Urinary bladder (tissue), 4 donors: ENCODE measurements at places on chromosomes 1 and 21.

DNA sequence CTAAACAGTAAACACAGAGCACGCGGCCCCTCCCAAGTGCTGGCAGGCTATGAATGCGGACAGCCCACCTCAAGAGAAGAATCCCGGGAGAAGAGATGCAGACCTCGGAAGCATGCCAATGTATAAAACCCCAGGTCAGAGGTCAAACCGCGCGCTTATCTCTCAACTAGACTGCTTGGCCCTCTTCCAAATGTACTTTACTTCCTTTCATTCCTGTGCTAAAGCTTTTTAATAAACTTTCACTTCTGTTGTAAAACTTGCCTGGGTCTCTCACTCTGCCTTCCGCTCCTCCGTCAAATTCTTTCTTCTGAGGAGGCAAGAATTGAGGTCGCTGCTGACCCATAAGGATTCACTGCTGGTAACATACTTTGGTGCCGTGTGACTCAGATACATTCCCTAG is 216.0 kb downstream of the S1PR1 start:
- no peak for DNase-seq

GRCh38 chr1:93584261-93585003 is 97.2 kb downstream of the BCAR3 start:
- DNase-seq, result no peak

DNA sequence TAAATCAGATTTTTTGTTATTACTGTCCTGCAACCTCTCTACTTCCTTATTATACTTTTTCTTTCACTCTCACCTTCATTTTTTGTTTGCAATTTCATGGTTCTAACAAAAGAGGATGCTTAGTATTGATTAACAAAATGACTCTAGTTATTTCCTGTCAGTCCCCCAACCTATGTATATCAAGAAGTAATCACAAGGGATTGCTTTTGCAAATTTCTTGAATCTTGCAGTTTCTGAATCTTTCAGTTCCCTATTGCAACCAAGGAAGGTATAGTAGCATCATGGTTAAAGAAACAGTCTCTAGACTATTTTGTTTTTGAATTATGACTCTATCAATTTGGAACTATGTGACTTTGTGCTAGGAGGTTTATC is 446.9 kb downstream of the NEGR1 start:
- DNase-seq, result no peak

- no peak for DNase-seq
Observed at GRCh38 chr1:204001166-204001901, 71.6 kb upstream of the SOX13 start.

GRCh38 chr1:205827623-205828022 is 14.6 kb upstream of the SLC41A1 start:
- no peak for DNase-seq

DNA sequence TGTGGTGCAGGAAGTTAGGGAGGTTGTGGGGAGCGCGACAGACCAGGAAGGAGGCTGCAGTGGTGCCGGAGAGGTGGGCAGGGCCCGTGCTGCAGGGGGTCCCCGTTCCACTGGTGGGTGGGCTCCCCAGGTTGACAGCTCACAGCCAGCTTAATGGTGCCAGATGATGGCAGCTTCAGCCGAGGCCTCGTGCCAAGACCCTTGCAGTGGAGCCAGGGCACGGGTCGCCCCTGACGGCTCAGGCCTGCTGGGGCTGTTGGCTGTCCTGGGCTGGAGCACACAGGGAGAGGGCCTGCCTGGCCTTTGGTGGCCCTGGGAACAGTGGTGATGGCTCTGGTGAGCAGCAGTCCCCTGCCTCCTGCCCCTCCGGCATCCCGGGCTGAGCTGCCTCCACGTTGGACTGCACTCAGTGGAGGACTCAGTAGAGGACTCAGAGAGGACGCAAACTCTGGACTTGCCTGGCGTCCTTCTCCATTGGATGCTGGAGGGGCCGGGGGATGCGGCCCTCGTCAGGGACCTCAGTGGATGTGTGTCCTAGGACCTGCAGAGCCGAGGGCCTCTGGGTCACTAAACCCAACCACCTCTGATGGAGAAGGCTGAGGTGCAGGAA is 46.8 kb upstream of the CCDC27 start:
- no peak for DNase-seq

- no peak for DNase-seq
Observed at GRCh38 chr1:69991644-69992043, 213.7 kb downstream of the LRRC40 start.

DNA sequence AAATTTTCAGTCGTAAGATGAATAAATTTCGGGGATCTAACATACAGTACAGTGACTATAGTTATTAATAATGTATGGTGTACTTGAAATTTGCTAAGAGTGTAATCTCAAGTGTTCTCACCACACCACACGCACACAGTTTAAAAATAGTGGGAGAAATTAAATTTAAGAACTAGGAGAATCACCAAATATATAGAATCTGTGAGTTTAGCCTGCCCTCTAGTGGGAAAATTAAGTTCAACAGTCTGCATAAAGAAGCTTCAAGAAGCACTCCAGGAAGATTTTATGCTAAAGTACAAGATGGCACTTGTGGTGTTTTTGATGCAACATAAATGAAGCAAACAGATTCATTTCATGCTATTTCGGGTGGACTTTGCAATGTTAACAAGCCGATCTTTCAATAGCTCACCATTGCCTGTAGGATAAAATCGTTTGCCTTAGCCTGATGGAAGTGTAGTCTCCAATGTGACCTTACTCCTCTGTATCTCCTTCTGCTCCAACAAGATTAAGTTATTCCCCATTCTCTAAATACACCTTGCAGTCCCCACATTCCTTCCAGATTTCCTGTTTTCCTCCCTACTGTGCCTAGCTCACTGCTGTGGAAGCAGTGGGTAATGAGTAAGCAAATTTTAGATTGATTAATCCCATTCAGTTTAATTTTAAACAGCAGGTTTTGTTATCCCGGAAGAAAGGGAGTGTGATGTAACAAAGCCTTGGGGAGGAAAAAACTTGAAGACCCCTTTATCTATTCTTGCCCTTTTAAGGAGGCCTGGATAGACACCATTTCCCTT is 8.7 kb upstream of the PIK3C2B start:
- peak; percentile 64 for DNase-seq

DNA sequence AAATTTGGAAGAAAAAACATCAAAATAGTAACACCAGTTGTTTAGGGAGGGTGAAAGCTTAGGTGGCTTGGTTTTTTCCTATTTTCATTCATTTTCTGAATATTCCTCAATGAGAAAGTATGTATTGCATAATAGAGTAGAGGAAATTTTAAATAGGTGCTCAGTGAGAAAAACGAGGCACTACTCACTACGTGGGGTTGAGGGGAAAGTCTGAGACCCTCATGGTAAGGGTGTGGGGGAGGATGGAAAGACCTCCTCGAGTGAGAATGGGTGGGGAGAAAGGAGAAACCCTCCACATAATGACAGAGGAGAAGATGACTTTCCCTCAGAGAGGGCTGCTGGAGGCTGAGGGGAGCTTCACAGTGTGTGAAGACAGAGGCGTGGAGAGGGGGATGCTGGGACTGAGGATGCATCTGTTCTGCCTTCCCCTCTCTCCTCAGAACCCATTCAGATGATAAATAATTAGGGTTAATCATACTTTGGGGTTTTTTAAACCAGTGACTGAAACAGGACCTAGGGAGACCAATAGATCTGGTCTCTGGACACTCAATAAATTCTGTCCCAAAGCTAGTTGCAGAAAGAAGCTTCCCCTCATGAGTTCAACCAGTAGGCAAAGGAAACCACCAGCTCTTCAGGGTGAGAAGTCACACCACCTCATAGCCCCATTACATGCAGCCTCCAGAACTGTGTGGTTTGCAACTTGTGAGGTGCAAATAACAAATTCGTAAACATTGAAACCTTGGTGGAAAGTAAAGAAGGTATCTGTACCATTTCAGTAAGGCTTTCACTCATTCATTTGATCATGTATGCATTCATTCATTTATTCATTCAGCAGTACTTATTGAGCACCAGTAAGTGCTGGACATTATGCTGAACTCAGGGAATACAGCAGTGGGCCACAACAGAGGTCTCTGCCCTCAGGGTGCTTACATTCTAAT is 17.1 kb downstream of the SLAMF7 start:
- no peak for DNase-seq
